ENCODE measurements at places on chromosomes 11 and 22.
A peak's percentile ranks its signal among the peaks of the same experiment; 100 is the strongest.

- peak; percentile 99 for DNase-seq
These were observed 103.0 kb upstream of the CD44 start for GRCh38 chr11:35035894-35036408.

DNA sequence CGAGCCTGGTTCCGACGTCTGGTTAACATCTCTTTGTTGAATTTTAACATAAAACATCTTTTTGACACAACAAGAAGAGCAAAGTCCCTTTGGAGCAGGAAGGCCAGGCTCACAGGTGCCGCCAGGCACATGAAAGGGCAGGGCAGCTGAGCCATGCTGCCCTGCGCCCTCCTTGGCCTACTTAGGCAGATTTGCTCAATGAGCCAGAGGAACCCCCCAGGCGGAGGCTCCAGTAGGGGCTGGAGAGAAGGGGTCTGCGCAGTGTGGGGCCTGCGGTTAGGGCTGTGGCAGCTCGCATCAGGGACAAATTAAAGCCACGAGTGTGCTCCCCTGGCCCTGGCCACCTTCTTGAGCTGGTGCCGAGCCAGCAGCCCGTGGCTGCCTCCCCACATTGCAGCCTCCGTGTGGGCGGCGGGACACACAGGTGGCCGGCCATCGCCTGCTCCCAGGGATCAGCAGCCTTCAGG, 9.9 kb upstream of the SLC22A12 start:
- DNase-seq, result no peak

DNA sequence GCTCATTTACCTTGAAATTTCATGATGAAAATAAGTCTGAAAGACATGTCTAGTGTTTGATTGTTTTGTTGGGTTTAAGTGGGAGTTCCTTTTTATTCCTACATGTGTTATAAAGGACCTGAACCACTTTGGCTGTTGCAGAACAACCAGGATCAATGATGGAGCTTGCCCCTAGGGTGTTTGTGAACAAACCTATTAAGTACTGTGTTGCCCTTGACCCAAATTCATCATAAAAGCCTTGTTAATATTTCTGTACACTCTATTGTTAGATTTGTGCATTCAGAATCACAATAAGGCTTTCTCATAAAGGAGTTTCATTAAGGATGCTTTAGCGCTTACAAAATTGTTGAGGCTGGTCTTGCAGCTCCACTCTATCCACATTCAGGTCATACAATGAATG, 452.6 kb downstream of the NELL1 start:
- no peak for DNase-seq

DNA sequence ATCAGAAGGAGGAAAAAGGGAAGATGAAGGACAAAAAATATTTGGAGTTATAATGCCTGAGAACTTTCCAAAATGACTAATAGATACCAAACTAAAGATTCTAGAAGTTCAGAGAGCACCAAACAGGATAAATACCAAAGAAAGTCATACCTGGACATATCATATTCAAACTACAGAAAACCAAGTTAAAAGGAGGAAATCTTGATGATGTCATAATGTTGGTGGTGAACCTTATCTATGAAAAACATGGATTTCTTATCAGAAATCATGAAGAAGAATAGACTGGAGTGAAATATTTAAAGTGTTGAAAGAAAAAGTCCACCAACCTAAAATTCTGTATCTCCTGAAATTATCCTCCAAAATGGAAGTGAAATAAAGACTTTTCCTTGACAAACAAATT, 389.2 kb downstream of the JRKL start:
- DNase-seq, result no peak

GRCh38 chr11:85884581-85885021, 29.4 kb downstream of the CCDC83 start:
- DNase-seq, result no peak

DNA sequence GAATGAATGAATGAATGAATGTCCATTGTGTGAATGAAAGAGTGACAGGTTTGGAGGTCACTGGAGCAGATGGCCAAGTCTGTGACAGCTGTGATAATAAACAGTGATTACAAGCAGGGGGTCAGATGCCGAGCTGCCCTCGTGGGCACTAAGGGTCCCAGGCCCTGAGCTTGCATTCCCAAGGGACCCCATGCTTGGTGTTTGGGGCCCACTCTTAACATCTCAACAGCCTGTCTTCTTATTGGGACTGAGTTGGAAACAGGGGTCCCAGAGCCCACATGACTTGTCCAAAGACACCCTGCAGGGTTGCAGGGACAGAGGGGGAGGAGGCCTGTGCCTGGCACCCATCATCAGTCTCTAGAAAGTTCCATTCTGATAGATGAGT, 12.0 kb upstream of the ANO1 start:
- DNase-seq, result no peak
